Stimulated activated CD8-positive, alpha-beta memory T cell treated with anti-CD3 and anti-CD28 coated beads, Interleukin-4, amount 100 ng/mL, for 4 hours (primary cell): ENCODE measurements at places on chromosomes 12 and 14.

- no peak for DNase-seq
Measured at GRCh38 chr12:6550294-6551062, 5.4 kb downstream of the IFFO1 start.

DNA sequence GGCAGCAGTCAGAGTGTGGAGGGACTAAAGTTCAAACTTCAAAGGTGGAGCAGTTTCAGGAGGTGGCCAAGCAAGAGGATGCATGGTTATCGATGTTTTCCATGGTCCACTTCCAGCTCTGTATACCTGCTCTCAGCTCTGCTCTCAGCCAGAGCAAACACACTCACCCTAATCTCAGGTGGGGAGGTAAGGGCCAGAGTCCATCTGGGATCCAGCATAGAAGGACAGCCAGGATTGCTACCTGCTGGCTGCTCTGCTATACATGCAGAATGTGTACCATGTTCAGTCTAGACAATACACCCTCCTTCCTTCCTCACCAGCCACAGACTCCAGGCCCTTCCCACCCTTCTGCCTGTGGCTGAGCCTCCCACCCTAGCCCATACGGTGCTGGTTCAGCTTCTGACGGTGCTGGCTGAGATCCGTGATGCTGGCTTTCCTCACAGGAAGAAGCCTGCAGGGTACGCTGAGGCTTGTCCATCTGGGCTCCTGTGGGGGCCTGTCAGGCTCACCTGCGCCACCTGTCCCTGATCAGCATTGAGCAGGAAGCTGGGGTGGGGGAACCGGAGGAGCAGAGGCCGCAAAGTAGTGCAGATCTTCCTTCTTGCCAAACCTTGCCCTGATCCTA lies 2.4 kb downstream of the CBLN3 start:
- DNase-seq, result no peak

GRCh38 chr14:47485421-47485820 lies 190.0 kb downstream of the MDGA2 start:
- DNase-seq, result no peak

- no peak for DNase-seq
Measured at GRCh38 chr12:56358836-56359532, 923 bp downstream of the STAT2 start.

- DNase-seq, result no peak
Measured at GRCh38 chr14:36495666-36496065, 24.4 kb downstream of the NKX2-1 start.
